ENCODE measurements at places on chromosomes 7 and 10.

GRCh38 chr10:73590881-73591799 is at the start of gene USP54:
TSS of gene USP54 (minus strand) at chr10:73591342. CDS start at chr10:73575658, 15,684 bp downstream.
- DNase-seq, result no peak

GRCh38 chr7:44373418-44373740 is 48.0 kb upstream of the CAMK2B start:
- no peak for DNase-seq

DNA sequence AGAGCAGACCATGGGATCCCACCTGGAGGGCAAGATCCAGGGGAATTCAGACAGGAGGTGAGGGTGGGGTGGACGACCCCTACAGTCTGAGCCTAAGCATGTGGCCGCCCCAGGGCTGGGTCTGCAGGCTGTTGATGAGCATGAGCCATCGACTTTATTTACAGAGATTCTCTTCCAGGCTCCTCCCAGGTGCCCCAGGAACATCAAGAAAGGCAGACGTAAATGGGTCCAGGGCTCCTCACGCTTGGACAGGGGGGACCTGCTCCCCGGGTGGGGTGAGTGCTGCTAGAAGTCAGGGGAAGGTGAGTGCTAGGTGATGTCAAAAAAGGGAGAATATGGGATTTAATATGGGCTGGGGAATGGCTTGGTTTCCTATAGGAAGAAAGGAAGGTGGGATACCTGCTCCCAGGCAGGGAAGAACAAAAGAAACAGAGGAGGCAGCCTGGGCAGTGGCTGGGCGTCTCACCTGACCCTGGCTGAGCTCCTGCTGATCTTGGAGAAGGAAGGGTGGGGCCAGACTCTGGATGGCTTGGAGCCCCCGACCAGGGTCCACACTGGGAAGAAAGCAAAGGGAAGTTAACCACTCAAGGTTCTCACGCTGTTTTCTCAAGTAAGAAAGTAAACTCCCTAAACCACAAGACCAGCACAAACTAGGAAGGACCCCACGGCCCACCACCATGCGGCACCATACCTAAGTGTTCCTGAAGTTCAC is 162.1 kb upstream of the SHH start:
- no peak for DNase-seq

DNA sequence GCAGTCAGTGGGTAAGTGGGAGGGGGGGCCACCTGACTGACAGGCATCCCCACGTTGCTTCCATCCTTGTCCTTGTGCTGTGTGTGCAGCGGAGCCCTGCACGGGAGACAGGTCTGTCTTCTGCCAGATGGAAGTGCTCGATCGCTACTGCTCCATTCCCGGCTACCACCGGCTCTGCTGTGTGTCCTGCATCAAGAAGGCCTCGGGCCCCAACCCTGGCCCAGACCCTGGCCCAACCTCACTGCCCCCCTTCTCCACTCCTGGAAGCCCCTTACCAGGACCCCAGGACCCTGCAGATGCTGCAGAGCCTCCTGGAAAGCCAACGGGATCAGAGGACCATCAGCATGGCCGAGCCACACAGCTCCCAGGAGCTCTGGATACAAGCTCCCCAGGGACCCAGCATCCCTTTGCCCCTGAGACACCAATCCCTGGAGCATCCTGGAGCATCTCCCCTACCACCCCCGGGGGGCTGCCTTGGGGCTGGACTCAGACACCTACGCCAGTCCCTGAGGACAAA is 24.8 kb downstream of the TBATA start:
- no peak for DNase-seq

GRCh38 chr10:35657621-35658020 is 15.5 kb upstream of the FZD8 start:
- DNase-seq, result no peak

DNA sequence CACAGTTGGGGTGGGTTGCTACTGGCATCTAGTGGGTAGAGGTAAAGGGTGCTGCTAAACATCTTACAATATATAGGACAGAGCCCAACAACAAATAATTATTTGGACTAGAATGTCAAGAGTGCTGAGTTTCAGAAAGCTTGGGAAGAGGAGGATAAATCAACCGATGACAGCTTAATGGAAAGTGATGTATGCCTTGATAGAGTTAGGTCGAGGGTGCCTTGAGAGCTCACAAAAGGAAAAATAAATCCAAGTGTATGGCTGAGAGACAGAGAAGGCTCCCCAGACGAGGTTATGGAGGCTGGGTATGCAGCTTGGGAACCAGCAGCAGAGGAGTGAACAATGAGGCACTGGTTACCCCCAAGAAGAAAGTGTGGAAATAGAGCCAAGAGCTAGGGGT is 211.1 kb downstream of the HDAC9 start:
- DNase-seq, result no peak

DNA sequence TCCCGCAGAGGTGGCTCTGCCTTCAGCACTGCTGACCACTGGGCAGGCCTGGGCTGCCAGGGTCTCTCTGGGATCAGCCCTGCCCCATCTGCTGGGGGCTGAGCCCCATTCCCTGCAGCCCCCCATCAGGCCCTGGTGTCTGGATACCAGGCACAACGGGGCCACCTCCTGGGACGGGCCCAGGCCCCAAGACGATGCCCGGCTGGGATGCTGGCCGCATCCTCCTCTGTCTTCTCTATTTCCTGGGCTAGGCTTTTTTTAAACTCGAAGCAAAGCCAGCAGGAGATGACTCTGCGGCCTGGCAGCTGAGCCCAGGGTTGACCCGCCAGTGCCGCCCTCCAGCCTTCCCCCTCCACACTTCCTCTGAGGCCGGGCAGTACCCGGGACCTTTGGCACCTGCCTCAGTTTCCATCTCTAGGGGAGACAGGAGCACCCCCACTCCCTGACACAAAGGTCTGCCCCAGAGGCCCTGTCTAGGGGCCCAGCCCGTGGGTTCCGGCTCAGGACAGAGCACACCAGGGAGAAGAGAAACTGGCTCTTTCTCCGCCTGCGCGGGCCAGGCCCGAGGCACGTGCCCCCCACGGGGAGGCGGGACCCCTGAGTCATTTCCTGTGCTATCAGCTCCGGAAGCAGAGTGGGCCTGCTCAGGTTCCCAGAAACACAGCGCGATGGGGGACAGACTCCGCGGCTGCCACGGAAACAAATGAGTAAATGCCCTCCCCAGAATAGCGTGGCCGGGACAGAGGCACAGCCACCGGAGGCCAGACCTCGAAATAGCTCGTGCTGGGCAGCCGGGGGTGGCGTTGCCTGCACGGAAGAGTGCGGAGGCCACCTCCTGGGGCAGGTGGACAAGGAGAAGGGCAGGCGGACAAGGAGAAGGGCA is 84.6 kb upstream of the PDGFA start:
- DNase-seq, result peak; percentile 85

DNA sequence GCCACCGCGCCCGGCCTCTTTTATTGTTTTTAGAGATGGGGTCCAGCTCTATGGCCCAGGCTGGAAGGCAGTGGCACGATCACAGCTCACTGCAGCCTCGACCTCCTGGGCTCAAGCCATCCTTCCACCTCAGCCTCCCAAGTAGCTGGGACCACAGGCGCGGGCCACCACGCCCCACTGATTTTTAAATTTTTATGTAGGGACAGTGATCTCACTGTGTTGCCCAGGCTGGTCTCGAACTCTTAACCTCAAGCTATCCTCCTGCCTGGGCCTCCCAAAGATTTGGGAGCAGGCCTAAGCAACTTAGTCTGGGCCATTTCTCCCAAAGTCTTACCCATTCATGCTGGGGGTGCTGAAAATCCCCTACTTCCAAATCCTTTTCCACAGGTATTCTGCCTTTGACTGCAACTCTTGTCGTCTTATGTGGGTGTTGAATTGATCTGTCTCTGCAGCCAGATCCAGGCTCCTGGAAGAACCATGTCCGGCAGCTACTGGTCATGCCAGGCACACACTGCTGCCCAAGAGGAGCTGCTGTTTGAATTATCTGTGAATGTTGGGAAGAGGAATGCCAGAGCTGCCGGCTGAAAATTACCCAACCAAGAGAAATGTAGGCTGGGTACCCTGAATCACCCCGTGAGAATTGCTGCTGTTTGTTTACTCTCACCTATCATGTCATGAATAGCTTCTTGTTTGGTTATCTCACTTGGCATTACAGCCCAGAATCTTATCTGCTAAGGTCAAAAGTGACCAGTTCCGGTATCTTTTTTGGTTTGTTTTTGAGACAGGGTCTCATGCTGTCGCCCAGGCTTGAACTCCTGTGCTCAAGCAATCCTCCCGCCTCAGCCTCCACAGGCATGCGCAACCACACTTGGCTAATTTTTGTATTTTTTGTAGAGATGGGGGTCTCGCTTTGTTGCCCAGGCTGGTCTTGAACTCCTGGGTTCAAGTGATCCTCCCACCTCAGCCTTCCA is 1.1 kb downstream of the ZDHHC4 start:
- DNase-seq, result no peak

GRCh38 chr10:44934416-44935200 is 23.5 kb downstream of the TMEM72 start:
- DNase-seq, result no peak

DNA sequence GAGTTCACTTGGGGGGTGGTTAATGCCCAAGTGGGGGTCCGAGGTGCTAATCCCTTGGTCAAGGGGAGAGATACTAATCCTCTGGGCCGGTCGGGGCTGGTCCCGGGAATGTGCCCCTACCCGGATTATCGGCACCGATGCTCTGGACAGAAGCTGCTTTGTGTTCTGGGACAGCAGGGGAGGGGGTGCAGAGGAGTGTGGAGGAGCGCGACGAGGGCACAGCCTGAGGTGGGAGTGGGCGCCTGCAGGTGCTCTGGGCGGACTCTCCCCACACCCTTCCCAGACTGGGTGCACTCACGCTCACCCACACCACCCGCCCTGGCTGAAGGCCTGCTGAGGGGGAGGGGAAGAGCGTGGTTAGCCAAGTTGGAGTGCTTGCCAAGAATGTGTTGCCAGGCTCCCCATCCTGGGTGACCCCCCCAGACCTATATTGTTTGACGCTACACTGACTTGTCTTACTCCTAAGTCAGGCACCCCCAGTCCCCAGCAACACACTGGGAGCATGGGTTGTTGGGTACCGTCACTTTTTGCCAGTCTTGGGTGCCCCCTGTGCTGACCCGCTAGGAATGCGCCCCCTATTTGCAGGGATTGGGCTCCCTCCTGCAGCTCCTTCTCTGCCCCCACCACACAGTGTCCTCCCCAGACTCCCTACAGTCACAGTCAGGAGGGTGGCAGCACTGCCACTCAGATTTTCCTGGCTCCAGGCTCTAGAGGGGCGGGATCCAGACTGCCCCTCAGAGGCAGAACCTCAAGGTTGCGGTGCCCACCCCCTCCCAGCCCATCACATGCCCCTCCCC is 1.2 kb downstream of the SLC4A2 start:
- no peak for DNase-seq

DNA sequence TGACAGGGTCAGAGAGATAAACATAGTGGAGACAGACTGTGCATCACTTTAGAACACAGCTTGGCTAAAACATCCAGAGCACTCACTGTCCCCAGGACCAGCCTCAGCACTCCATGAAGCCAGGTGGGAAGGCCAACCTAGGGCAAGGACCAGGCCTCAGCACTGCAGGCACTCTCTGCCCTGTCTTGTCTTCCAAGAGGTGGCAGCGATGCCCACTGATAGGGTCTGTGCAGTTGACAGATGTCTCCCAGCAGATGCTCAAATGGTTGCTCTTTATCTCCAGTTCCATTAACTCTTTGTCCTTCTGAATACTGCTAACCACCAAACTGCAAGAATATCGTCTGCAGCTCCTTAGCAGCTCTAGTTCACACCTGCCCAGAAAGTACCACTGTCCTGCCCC is 9.1 kb downstream of the DDX56 start:
- DNase-seq, result no peak

GRCh38 chr7:90599038-90599437 is 2.9 kb downstream of the CDK14 start:
- no peak for DNase-seq

GRCh38 chr7:552868-553635 is 33.4 kb upstream of the PDGFA start:
- DNase-seq, result no peak

GRCh38 chr10:80356563-80356988 is at the start of the genes DYDC1 and DYDC2:
TSS of gene DYDC1 (minus strand) at chr10:80356755. CDS start at chr10:80352601, 4,154 bp downstream.
TSS of gene DYDC2 (plus strand) at chr10:80356781. CDS start at chr10:80362444, 5,663 bp downstream.
- no peak for DNase-seq

- no peak for DNase-seq
Observed at GRCh38 chr7:11952972-11953371, 121.0 kb upstream of the THSD7A start.

- no peak for DNase-seq
Observed at GRCh38 chr7:110157631-110158362, 933.1 kb upstream of the LRRN3 start.

- no peak for DNase-seq
Observed at GRCh38 chr10:91552274-91553095, 80.4 kb downstream of the PPP1R3C start.

GRCh38 chr10:62625484-62625883 is 179.0 kb upstream of the ADO start:
- DNase-seq, result no peak

GRCh38 chr7:30660331-30661255 is 21.7 kb downstream of the CRHR2 start:
- no peak for DNase-seq

GRCh38 chr10:6567884-6568283 is 12.2 kb downstream of the PRKCQ start:
- DNase-seq, result no peak

DNA sequence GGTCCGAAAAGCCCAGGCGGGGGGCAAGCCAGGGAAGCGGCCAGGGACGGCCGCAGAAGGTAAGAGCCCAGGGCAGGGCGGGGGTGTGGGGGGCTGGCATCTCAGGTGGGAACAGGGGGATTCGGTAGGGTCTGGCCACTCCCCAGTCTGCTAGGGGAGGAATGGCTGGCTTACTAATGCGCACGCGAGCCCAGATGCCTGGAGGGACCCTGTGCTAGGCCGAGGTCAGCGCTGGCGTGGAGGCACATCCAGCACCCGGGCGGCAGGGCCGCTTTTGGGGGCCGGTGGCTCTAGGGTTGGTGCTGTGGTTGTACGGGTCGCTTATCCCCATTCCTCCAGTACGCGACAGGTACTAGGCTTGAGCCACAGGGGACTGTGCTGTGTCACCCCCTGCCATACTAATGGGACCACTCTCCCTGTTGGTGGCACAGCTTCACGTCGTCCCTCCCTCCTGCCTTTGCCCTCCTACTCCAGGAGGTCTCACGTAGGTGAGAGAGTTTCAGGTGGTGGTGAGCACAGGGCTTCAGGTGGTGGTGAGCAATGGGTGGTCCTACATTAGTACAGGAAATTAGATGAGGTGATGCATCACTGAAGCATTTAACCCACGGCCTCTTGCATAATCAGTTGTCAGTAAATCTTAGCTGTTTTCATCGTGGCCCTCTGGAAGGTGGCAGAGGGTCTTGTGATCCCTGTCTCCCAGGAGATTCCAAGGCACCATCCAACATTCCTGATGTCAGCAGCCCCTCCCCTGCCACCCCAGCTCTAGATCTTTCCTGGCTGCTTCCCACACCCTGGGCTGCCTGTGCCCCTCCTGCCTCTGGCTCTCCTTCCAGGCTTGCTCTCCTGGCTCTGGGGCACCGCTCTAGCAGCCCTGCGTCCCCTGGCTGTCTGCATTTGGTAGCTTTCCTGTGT is 971 bp downstream of the AEBP1 start:
- DNase-seq, result no peak

DNA sequence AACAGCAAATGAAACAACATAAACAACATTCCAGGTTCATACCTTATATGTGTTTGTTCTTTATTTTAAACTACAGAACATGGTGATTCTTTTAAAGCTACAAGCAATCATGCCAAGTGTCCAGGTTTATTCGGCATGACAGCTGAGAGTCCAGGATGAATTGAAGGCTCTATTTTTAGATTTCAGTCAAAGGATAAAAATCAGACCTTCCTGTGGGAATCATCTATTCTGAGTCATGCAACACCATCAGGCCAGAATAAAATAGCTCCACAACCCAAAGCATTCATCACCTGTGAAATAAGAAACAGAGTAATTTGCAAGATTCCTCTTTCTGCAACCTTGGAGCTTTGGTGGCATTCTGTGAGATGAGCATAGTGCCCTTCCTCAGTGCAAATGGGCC is 292.4 kb upstream of the MYO3A start:
- no peak for DNase-seq

GRCh38 chr10:97640868-97641811 is 669 bp downstream of the PI4K2A start:
- peak; percentile 11 for DNase-seq
